Muscle of arm (tissue), 14 donors: ENCODE measurements at places on chromosomes 4 and X. TPM values are rescaled to one million over a fixed set of nuclear protein-coding genes. Genes with fewer than 3 reads are reported as not detected.

Gene NDNF
- polyA plus RNA-seq, result 10.1 TPM

Gene CCNG2
- polyA plus RNA-seq, result 184 TPM

Gene TCEANC
- 5.4 TPM for polyA plus RNA-seq

Gene UCP1
- polyA plus RNA-seq, result not detected

Gene MAGEB6B
- polyA plus RNA-seq, result not detected

Gene DAPP1
- 3.1 TPM for polyA plus RNA-seq

Gene FGB
- 37.5 TPM for polyA plus RNA-seq

Gene GYPB
- 7.7 TPM for polyA plus RNA-seq

Gene ARL13A
- 0.25 TPM for polyA plus RNA-seq

Gene SHISA3
- polyA plus RNA-seq, result 4.4 TPM

DNA sequence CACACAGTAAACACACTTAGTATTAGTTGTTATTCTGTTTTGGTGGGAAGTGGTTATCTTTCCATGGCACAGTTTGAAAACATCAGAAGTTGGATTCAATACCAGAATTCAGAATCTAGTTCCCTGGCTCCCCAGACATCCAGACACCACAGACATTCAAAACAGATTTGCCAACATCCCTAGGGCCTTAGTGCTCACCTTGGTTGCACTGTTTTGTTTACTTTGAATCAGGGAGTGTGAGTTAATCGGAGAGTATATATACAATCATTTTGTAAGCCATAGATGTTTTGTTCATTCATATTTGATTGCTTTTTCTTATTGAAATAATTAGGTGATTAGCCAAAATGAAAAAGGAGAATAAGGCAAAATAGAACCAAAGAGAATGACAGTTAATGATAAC, 324.7 kb upstream of the CLNK start:
- no peak for DNase-seq

- DNase-seq, result peak; percentile 35
These were observed 144.4 kb downstream of the GLRA2 start for GRCh38 chrX:14673764-14674163.

- DNase-seq, result no peak
These were observed 92.7 kb downstream of the SRPX start for GRCh38 chrX:38127961-38128360.

DNA sequence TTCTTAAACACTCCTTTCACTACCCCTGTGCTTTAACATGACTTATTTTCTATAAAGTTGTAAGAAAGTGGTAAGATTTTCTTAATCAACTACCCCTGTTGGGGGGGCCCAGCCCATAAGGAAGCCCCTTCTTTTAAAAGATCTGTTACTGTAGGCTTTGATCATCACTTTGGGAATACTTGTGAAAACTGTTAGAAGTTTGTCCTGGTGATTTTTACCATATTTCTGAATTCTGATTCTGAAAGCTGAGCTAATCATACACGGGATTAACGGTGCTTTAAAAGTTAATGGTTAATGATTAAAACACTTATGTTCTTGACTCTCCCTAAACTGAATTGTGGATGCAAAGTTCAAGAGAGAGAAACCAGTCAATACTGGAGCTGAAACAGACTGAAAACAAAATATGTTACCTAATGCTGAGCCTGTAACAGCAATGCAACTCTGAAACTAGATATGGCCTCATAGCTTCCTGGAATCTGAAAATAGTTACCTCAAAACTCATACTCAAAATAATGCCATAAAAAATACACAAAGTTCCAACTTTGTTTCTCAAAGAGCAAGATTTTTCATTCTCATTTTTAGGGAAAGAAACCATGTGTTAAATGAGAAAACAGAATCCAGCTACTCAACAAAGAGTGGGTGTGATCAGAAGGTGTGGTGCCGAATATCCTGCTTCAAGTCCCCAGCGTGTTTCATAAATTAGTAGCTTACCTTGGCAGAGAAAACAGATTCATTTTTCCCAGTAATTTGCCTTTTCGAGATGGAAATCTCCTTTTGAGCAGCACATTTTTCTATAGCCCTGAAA, 31.6 kb downstream of the ADH7 start:
- no peak for DNase-seq

DNA sequence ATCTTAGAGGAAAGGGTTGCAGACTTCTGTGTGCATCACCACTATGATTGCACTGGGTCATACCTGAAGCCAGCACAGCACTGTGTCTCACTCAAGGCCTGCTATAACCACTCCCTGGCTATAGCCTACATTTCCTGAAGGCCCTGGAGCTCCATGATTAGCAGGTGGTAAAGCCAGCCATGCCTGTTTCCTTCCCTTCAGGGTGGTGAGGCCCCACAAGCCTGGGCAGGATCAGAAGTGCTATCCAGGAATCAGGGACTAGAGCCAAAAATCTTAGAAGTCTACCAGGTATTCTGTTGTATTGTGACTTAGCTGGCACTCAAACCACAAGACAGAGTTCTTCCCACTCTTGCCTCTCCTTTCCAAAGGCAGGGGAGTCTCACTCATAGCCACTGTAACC, 734.6 kb downstream of the GLUD2 start:
- no peak for DNase-seq

- DNase-seq, result no peak
These were observed 18.4 kb upstream of the ANAPC4 start for GRCh38 chr4:25358515-25359275.

GRCh38 chr4:150250998-150251651, 172.9 kb downstream of the DCLK2 start:
- DNase-seq, result no peak

GRCh38 chr4:101307899-101308298, 39.4 kb downstream of the PPP3CA start:
- DNase-seq, result no peak
